ENCODE measurements at places on chromosomes 7 and 10.

DNA sequence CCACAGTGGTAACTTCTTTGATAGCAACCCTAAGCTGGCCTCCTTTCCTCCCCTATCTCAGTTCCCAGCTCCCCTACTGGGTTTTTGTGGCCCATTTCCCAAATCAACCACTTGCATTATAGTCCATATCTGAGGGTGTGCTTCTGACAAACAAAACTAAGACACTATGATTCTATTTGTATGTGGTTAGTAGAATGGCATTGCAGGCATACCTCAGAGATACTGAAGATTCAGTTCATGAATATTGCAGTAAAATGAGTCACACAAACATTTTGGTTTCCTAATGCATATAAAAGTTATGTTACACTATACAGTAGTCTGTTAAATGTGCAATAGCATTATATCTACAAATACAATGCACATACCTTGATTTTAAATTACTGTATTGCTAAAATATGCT is 15.4 kb upstream of the TMEM243 start:
- DNase-seq, result no peak

GRCh38 chr7:20064974-20065862 is 152.0 kb downstream of the MACC1 start:
- DNase-seq, result no peak

- no peak for DNase-seq
Observed at GRCh38 chr7:139431010-139431409, 52.5 kb downstream of the KLRG2 start.

DNA sequence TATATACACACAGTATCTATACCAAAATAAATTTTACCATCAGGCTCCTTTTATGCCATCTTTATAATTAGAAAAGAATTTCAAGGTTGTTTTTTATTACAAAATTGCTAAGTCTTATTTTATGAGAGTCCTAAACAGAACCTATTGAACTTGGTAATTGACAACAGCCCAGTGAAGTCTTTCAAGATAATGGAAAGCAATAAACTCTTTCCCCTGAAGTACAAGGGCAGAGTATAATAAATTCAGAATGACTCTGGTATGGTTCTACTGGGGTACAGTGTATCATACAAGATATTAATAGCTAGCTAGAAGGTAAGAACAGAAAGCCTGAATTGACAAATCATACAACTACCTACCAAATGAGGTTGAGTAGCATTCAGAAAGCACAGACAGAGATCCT is 26.2 kb upstream of the CUBN start:
- DNase-seq, result no peak

DNA sequence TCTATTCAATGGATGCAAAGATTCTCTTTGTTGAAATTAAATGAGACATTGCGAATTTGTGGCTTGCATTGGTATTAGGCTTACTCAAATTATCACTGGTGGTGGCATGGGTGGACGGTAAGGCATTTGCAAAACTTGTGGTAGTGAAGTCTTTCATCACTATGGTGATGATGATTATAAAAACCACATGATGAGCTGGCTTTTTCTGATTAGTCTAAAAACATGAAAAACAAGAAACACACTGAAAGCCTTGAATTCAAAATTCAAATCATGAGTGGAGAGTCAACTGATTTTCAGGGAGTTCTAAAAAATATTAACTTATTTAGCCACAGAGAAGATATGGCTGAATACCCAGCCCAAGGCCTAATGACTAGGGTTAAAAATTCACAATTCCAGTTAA is 99.8 kb upstream of the HGF start:
- no peak for DNase-seq

GRCh38 chr7:67821116-67821515 is 824.5 kb downstream of the TYW1 start:
- no peak for DNase-seq

DNA sequence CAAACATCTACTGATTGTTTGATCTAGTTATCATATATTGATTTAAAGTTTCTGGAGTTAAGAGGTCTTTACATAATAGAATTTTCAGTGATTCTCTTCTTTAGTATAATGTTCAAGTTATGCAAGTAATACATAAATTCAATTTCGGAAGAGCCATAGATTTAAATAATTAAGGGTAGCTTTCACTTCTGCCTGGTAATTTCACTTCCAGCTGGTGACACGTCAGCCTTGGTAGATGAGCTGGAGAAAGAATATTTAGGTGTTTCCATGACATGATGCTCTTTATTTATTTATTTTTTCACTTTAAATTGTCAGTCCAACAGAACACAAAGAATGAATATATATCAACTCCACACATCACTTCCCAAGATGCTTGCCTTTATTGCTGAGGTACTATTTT is 5.2 kb upstream of the OTUD1 start:
- no peak for DNase-seq

GRCh38 chr7:16062269-16062668 is 359.1 kb downstream of the CRPPA start:
- no peak for DNase-seq

- no peak for DNase-seq
Observed at GRCh38 chr7:123674399-123675180, 18.9 kb downstream of the LMOD2 start.

DNA sequence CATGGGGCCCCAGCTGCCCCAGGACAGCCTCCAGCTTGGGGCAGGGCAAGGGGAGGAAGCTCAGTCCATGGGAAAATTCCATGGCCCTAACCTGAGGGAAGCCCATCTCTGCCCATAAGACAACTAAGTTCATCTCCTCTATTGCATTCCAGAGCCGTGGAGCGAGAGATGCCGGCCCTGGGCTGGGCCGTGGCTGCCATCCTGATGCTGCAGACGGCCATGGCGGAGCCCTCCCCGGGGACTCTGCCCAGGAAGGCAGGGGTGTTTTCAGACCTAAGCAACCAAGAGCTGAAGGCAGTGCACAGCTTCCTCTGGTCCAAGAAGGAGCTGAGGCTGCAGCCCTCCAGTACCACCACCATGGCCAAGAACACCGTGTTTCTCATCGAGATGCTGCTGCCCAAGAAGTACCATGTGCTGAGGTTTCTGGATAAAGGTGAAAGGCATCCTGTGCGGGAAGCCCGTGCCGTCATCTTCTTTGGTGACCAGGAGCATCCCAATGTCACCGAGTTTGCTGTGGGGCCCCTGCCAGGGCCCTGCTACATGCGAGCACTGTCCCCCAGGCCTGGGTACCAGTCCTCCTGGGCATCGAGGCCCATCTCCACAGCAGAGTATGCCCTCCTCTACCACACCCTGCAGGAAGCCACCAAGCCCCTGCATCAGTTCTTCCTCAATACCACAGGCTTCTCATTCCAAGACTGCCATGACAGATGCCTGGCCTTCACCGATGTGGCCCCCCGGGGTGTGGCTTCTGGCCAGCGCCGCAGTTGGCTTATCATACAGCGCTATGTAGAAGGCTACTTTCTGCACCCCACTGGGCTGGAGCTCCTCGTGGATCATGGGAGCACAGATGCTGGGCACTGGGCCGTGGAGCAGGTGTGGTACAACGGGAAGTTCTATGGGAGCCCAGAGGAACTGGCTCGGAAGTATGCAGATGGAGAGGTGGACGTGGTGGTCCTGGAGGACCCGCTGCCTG is 4.3 kb downstream of the AOC1 start:
- DNase-seq, result no peak

- no peak for DNase-seq
Observed at GRCh38 chr10:129199826-129200225, 267.2 kb upstream of the MGMT start.

DNA sequence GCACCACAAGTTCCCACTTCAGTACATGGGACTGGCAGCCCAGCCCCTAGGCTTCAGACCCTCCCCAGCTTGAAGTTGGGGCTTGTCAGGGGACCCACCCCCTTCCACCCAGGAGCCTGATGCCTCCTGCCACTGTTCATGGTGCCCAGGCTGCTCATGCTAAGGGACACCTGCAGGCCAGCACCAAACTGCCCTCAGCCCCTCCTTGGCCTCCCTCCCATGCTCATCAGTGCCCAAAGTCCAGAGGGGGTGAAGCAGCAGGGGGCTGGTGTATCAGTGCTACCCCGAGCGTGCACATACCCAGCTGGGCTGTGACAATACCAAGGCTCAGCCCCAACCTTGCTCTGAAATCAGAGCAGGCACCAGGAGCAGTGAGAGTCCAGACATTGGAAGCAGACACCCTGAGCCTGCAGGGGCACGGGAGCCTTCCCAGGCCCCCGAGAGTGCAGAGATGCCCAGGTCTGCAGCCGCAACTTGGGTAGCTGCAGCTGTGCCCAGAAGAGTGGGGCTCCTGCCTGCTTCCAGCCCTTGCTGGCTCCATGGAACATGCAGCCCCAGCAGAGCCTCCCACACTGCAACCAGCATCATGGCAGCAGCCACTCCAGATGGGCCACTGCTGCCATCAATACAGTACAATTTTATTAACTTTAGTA is 79.0 kb downstream of the MTERF1 start:
- no peak for DNase-seq

DNA sequence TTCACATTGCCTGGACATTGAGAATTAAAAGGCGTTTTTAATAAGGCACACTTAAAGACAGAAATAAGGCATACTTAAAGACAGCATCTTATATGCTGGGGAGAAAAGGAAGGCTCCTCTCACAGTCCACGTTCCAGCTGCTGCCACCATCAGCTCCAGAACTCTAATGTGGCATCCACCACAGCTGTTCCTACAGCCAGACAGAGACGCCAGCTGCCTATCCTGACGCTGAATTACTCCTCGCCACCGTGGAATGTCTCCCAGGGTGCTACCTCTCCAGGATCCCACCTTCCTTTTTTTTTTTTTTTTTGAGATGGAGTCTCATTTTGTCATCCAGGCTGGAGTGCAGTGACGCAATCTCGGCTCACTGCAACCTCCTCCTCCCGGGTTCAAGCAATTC is 30.8 kb downstream of the SLC37A3 start:
- no peak for DNase-seq

DNA sequence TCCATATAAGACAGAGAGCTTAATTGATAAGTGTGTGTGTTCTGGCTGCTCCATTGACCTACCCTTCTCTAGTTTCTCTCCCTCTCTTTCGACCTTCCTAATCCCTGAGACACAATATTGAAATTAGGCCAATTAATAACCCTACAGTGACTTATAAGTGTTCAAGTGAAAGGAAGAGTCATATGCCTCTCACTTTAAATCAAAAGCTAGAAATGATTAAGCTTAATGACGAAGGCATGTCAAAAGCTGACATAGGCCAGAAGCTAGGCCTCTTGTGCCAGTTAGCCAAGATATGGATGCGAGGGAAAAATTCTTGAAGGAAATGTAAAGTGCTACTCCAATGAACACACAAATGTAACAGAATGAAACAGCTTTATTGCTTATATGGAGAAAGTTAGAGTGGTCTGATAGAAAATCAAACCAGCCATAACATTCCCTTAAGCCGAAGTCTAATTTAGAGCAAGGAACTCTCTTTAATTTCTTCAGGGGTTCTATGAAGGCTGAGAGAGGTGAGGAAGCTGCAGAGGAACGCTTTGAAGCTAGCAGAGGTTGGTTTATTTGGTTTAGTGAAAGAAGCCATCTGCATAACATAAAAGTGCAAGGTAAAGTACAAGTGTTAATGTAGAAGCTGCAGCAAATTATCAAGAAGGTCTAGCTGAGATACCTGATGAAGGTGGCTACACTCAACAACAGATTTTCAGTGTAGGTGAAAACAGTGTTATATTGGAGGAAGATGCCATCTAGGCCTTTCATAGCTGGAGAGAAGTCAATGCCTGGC is 53.8 kb downstream of the ST7 start:
- no peak for DNase-seq

DNA sequence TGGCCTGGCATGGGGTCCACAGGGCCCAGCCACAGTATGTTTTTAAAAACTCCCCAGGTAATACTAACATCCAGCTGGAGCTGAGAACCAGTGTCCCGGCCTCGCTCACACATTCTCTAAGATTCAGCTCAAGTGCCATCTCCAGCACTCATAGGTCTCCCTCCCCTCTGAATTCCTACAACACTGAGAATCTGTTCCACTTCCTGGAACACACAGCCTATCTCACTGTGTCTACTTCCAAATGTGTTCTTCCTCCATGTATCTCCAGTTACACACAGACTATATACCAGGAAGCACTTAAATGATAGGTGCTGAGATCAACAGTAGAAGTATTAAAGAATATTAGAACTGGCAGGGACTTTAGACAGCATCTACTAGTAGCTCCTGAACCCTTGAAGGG is 10.7 kb downstream of the GOT1 start:
- no peak for DNase-seq

DNA sequence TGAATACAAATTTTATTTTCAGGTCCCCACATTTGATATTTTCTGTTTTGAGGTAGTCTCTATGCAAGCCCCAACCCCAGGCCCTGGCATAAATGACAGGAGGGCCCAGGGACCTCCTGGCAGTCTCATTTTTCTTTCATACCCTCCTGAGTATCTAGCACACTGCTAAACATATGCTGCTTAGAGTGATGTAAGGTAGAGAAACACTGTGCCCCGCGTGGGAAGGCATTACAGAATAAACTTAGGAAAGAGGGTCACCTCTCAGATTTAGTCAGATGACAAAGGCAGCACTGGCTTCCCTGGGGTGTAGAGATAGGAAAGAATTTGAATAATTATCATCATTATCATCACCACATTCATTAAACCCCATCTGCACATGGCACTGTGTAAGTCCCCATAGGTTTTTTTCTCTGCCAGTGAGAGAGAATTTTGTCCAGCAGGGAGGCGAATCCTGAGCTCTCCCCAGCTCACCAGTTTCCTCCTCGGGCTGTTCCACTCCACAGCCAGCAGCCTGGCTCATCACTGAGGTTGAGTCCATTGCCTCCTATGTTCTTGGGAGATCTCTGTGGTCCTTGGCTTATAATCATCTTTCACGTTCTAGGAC is 507.3 kb upstream of the GALNT17 start:
- no peak for DNase-seq

- no peak for DNase-seq
Observed at GRCh38 chr10:78616125-78616695, 452.6 kb upstream of the ZMIZ1 start.

GRCh38 chr10:126407831-126408230 is 19.6 kb upstream of the ADAM12 start:
- DNase-seq, result no peak

GRCh38 chr7:43136064-43136463 is 23.6 kb downstream of the HECW1 start:
- no peak for DNase-seq

DNA sequence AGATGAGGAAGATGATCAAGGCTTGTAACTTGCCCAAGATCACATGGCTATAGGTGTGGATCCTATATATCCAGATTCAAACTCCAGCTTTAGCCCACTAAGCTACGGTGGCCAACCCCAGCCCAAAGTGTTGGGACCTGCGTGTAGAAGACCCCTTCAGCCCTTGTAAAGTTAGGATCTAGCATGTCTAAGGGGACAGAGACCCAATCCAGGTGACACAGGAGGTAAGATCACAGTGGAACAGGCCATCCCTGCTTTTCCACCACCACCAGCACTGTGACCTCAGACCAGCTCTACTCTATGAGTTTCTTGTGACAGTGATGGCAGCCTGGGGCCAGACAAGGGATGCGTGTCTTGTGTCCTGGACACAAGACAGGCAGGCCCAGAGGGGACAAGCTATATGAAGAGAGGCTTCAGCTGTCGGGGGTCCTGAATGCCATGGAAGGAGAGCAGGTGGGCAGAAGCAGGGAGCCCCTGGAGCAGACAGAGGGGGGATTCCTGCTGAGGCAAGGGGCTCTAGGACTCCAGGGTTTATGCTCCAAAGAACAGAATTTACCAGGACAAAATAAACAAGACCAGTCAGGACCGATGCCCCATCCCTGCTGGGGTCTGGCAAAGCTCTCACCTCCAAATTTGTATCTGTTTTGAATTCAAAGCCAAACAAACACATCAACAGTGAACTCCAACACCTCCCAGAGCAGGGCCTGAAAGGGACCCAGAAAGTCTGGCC is 10.4 kb downstream of the GPRIN2 start:
- no peak for DNase-seq

- no peak for DNase-seq
Observed at GRCh38 chr10:486666-487322, 202.7 kb downstream of the DIP2C start.

- DNase-seq, result no peak
Observed at GRCh38 chr10:49613882-49614241, at the start of gene CHAT. Gene CHAT (plus strand): TSS chr10:49614037. CDS start chr10:49614190, 153 bp downstream.
